NAMALWA (cell line): ENCODE measurements at places on chromosomes 6 and 20.

DNA sequence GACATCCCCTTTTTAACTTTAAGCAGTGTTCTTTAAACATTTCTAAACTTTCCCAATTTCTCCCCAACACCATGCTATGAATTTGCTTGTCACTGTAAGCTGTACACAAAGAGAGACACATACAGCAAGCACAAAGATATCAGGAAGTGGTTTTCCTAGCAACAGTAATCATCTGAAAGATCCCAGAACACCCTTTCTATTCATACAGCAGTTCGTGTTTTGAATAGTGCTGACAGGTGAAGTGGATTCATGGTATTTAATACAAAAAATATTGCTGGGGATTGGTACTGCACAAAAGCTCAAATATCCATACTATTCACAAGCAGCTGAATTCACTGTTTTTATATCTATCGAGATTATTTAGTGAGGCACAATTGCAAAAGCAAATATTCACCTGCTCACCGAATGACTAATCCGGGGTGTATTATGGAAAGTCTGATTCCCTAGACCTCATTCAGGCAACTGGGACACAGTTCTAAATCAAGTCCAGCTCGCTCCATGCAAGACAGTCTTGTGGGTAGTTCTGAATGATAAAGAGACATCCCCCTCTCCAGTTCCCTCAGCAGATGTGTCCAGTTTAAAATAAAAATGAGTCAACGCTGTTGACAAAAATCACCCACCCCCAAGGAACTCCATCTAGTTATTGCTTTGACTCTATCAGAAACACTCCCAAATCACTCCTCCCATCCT lies 107.1 kb upstream of the TSHZ2 start:
- no peak for DNase-seq

GRCh38 chr6:151088599-151088935 lies 151.2 kb upstream of the AKAP12 start:
- no peak for DNase-seq

DNA sequence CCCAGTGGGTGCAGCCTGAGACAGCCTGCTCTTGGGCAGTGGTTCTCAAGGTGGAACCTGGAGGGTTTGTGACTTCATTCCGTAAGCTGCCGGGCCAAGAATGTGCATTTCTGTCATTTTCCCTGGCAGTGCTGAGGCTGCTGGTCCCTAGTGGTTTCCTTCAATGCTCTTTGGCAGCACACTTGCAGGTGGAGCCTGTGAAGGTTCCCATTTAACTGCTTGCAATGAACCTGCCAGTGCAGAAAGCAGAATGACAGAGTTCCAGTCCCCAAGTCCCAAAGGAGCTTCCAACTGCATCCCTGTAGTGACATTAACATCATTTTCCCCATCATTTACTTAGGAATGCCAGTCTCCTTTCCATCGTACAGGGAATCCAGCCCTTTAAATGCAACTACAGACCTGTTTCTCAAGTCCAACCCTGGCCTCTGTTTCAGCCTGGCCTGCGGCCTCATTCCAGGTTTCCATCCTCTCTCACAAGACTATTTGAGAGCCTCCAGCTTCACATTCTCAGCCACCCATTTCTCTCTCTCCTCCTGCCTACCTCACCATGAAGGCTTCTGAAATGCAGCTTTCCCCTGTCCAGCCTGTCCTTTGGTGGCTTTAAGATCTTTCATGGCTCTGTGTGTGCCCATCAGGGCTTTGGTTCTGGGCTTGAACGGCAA lies 149.7 kb upstream of the GGTLC1 start:
- DNase-seq = no peak

- no peak for DNase-seq
Measured at GRCh38 chr6:44039191-44039719, 88.0 kb downstream of the MRPL14 start.

DNA sequence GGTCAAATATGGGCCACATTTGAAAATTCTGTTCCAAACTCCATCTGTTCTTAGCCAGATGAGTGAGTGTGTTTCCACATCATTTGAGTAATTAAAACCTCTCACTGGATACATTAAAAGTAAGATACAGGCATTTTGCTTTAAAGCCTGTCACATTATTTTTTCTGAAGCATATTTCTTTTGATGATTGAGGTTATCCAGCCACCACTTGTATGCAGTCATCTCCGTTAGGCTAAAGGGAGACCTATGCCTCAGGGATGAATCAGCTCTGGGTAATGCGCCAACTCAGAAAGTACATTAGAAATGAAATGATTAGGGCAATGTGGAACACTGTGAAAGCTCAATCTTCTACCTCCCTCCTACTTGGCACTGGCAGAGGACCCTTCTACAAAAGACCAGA lies 90.7 kb downstream of the SNAP25 start:
- no peak for DNase-seq

DNA sequence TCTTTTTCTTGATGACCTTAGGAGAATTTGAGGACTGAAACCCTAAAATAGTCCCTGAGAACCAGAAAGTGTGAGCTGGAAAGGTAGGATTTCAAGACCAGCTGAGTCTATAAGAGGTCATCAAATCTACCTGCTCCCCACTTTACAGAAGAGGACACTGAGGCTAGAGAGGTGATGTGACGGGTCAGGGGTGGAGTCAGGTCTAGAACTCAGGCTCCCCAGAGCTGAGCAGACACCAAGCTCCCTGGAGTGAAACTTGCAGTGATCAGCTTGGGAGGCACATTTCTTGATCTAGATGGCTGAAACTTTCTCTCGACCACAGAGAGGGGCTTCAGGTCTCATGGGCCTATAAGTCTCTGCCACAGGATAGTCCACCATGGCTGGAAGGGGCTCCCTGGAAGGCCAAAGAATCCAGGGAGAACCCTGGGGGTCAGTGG lies 55.1 kb downstream of the HNF4A start:
- DNase-seq = no peak

- DNase-seq = no peak
Measured at GRCh38 chr20:20505554-20505953, 137.7 kb downstream of the INSM1 start.

DNA sequence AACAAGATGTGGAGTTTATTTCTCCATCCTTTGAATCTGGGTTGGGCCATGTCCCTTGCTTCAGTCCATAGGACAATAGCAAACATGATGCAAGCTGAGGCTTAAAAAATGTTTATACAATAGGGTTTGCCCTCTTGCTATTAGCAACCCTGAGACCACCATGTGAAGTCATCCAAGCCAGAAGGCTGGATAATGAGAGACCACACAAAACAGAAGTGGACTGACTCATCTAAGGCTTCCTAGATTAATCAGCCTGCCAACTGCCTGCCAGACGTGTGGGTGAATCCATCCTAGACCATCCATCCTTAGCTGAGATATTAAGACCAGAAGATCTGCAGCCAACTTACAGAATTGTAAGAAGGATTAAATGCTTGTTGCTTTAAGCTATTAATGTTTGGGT lies 38.1 kb upstream of the ISM1 start:
- no peak for DNase-seq

GRCh38 chr6:17086469-17086868 lies 15.4 kb upstream of the STMND1 start:
- peak; percentile 34 for DNase-seq

- DNase-seq = no peak
Measured at GRCh38 chr20:58700121-58700821, 7.7 kb downstream of the NPEPL1 start.

GRCh38 chr6:105493736-105494135 lies 90.9 kb upstream of the PREP start:
- DNase-seq = no peak

GRCh38 chr6:17602888-17603287 lies 2.8 kb downstream of the FAM8A1 start:
- no peak for DNase-seq

DNA sequence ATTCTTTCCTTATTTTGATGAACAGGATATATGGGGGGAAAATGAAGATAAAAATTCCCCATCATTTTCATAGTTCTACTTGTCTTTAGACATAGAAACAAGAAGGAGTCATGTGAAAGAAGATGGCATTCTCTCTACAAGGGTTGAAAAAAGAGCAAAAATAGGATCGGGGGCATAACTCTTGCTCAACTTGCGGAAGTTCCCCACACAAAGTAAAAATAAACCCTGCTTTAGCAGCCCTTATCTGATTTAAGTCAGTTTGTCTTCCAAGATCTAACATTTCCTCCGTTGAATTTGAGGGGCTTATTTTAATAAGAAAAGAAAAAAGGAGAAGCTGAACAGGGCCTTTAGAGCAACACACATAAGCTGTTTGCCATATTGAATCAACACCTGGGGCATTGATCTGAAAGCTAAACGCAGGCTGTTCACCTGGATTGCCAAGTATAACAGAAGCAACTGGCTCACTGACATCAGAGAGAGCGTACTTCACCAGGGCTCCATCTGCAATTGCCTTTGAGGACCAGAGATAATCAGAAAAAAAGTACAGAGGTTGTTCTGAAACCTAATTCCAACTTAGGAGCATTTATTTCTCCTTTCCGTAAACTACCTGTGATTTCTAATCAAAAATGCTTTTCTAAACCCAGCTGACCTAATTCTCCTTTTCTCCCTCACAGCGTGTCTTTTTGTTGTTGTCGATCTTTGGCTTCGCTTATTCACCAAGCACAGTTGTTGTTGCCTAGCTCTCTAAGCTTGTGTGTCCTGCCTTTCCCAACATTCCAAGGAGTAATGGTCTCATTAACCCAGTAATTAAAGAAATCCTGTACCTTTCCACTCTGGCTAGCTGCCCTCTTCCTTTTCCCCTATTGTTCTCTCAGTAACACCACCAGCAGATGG lies 568.0 kb downstream of the KIF16B start:
- no peak for DNase-seq

GRCh38 chr6:1817033-1817761 lies 207.5 kb downstream of the FOXC1 start:
- DNase-seq = no peak

DNA sequence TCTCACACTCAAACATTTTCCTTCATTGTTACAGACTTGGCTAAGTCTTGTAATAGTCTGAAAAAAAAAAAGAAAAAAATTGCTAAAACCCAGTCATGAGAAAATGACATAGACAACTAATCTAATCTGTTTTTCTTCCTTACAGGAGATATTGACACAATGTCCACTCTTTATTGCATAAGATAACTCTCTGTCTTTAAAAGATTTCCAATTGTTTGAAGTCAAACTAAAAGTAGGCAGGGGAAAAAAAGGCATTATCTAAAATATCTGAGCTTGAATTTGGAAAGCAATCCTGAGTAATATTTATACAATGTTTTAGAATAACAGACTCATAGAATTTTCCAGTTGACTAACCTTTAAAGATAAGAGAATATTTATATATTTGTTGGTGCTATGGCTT lies 233.0 kb upstream of the CEP162 start:
- DNase-seq = no peak

- no peak for DNase-seq
Measured at GRCh38 chr6:144305567-144305966, 20.4 kb downstream of the UTRN start.

DNA sequence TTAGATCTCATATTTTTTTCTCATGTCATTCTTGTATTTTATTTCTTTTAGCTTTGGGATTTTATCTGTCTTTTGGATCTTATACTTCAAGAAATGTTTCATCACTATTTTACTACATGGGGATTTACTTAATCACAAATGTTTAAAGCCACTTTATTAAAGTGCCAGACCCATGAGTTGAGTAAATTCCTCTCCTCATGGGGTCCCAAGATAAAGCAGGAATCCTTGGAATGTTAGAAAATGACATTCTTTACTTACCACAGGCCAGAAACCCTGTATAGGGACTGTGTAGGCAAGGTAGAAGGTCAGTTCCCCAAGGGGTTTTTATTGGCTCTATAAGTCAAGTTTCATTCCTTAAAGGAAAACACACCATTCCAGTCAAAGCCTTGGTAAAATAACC lies 28.4 kb upstream of the OR2J2 start:
- DNase-seq = no peak

DNA sequence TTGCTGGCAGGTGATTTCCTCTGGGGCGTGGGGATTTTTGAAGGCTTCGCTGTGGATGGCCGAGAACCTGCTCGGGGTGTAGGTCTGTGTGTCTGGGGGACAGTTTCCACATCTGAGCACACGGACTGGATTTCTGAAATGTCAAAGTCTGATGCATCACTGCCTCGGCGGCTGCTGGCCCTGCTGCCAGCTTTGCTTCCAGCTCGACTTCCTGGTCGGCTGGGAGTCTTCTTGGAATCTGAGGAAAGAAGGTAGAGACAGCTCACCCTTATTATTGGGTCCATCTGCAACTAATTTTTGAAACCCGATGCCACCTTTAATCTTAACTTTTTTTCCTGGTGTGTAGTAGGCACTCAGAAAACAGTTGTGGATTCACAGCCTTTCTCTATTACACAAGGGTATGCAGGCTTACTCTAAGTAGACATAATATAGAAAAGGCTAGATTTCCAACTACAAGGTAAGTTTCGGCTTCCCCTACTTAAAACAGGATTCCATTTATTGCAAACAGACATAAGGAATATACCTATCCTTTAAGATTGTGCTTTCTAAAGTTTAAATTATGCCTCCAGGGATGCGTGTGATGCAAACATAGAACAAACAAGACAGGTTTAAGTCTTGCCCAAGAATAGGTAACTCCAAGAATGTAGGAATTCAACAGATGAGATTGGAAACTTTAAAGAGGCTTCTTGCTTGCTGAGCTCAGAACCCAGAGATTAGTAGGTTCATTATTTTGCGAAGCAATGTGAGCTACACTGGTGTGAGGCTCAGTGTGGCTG lies 183.5 kb downstream of the DST start:
- DNase-seq = no peak

DNA sequence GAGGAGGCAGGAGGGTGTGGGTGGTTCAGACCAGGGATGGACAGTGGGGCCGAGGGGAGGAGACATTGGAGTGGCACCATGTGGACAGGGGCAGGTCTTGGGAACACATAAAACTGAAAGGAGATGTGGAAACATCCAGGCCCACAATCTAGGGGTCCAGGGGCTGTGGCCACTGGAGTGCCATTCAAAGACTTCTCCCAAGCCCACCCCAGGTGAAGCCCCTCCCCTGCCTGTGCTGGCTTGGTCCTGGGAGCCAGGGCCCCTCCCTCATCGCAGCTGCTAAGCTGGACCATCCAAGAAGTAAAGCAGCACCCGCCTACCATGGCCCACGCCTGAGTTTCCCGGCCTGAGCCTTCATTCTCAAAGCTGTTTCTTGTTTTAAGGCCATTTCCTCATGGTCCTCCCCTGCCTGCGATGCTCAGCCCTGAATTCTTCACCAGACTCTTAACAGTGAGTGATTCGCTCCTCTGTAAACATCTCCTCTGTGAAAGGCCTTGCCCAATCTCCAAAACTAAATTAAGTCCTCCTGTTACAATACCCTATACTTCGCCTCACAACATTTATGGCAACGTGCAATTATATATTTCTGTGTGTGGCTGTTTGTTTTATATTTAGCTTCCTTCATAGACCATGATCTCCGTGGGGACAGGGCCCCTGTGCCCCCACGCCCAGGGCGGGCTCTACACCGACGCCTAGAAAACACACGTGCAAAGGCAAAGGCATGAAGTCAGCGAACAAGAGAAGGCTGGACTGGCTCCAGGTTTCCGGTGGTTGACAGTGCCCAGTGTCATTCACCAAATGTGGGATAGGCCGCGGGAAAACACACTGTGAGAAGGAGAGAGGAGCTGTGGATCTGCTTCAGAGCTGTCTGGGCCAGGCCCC lies 267.8 kb downstream of the ERMARD start:
- no peak for DNase-seq
